Lower lobe of right lung (tissue), 2 donors: ENCODE measurements at places on chromosomes 5 and 9.
A peak's percentile ranks its signal among the peaks of the same experiment; 100 is the strongest.

- H3K27me3 ChIP-seq = no peaks in the 10 kb centered on the region
- no peak for DNase-seq
- no peak overlapping the region for H3K4me3 ChIP-seq
- H3K36me3 ChIP-seq = no peaks in the 10 kb centered on the region
- no peaks in the 10 kb centered on the region for H3K4me1 ChIP-seq
Measured at GRCh38 chr9:90974643-90975245, 173.1 kb downstream of the SYK start.

- no peaks in the 10 kb centered on the region for H3K36me3 ChIP-seq
- peaks cover 8% of the 10 kb centered on the region for H3K27me3 ChIP-seq
- H3K4me1 ChIP-seq = peaks cover 12% of the 10 kb centered on the region
- H3K27ac ChIP-seq = peak overlapping the region; percentile 77
Measured at GRCh38 chr5:113293975-113294310, 140.8 kb downstream of the TSSK1B start.

DNA sequence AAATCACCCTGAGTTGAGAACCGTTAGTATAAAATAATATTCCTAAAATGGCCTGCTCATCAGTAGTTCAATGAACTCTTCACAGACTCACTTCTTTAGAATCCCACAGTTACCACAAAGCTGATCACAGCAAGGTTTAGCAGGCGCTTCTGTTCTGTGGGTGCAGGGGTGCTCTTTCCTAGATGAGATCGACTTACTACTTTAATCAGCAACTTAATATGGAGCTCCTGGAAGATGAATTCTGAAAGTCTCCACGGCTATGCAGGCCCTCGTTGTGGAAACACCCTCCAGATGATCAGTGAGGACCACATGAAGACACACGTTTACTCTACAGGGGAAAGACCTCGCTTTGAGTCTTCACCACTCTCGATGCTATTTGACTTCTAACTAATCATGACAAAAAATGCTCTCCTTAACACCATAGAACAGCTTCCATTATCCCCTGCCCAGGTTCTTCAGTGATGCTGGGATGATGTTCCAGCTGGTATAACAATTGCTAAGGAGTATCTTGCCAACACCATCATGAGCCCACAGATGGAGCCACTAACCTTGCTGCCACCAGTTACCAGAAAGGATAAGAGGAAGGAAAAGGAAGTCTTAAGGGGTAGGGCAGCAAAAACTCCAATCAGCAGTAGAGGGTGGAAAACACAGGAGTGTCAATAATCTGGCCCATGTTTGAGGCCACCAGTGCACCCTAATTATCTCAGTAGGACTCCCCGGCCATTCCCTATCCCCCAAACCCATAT is 17.9 kb upstream of the GPX8 start:
- no peaks in the 10 kb centered on the region for H3K36me3 ChIP-seq
- DNase-seq = no peak
- no peaks in the 10 kb centered on the region for H3K4me1 ChIP-seq
- no peak overlapping the region for H3K4me3 ChIP-seq
- peaks cover 4% of the 10 kb centered on the region for H3K27me3 ChIP-seq

DNA sequence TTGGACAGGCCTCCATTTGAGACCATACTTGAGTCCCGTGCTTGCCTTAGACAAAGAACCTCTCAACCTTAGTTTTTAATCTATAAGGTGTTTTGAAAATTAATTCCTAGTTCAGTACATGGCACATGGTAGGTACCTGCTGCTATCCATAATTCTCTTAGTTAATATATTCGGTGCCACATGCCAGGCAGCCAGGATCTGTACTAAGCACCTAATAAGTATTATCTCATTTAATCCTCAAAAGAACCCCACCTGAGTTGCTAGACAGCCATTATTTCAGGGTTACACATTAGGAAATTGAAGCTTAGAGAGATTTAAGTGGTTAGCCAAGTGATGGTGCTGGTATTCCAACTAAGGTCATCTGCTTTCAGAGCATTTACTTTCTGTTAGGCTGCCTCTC is 29.9 kb downstream of the NSD1 start:
- H3K27me3 ChIP-seq = no peaks in the 10 kb centered on the region
- H3K4me1 ChIP-seq = no peaks in the 10 kb centered on the region
- H3K36me3 ChIP-seq = peaks cover 32% of the 10 kb centered on the region
- H3K4me3 ChIP-seq = no peak overlapping the region
- DNase-seq = no peak
- no peak overlapping the region for H3K27ac ChIP-seq

DNA sequence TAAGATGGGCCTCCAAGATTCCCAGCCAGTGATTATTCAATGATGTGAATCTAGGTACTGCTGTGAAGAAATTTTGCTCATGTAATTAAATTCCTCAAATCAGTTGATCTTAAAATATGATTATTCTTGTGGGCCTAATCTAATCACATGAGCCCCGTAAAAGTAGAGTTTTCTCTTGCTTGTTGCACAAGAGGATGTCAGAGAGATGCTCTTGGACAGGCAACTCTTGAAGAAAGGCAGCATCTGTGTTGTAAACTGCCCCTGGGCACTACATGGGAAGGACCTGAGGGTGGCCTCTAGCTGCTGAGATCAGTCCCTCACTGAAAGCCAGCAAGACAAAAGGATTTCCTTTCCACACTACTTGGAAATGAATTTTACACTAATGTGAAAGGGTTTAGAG is 132.9 kb downstream of the TRPM3 start:
- no peak for DNase-seq
- H3K27me3 ChIP-seq = no peaks in the 10 kb centered on the region
- H3K4me1 ChIP-seq = no peaks in the 10 kb centered on the region
